Brain (organoid and tissue), 16 donors: ENCODE measurements at places on chromosomes 5 and 9.

DNA sequence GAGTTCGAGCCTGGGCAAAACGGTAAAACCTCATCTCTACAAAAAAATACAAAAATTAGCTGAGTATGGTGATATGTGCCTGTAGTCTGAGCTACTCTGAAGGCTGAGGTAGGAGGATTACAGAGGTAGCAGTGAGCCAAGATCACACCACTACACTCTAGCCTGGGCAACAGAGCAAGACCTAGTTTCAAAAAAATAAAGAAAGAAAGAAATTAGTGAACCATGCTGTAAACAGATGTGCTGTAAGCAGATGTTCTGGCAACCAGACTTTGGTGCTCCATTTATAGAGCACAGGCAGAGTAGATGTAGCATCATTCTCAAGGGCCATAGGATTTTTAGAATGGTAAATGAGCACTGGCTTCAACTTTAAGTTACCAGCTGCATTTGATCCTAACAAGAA is 115.4 kb downstream of the ST8SIA4 start:
- DNase-seq: no peak

DNA sequence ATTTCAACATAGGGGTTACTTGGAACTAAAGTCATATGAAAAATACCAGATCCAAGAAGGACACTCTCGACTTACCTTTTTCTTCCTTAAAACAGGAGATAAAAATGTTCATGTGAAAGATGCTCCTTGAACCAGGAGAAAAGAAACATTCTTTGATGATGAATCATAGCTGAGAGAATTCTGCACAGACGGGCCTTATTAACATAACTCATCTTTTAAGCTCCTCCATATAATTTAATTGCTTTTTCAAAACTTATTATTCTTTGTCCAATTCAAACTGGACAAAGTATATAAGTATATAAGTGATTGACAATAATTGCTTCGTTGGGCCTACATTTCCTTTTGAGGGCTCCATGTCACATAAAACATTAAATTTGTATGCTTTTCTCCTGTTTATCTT is 945.2 kb upstream of the C9orf72 start:
- no peak for DNase-seq

DNA sequence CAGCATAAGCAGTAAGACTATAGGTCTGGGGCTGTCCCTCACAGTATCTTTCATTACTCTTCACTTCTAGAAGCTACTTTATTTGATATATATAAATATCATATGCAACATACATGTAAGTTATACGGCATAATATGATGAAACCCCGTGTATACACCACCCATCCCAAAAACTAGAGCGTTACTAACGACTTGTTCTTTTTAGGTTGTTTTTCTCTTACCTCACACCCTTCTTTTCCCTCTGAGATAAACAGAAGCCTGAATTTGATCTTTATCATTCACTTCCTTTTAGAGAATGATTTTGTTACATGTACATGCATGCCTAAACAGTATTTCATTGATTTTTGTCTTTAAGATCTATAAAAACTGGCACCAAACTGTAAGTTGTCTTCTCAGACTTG is 3.7 kb downstream of the TRMO start:
- no peak for DNase-seq

DNA sequence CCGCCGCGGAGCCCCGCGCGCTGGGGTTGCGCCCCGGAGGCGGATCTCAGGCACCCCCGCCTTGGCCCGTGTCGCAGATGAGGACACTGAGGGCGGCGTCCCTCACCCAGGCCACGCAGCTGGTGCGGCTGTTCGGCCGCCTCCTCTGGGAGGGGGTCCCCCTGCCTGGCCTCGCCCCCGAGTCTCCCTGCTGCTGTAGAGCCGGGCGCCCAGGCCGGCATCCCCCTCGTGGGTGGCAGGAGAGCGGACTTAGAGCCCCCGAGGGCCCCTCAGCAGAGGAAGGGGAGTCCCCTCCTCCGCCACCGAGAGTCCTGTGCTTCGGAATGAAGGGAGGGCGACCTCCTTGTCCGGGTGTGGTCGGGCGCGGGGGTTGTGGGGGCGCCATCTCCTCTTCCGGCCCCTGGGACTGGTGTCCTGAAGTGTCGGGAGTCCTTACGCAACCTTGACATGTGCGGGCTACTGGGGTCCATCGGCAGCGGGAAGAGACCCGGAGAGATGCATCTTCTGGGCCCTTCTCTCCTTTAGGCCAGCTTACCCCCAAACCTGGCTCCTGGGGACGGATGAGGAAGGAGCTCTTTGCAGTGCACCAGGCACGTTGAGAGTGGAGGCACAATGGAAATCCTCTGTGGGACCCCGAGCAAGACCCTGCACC is 11.7 kb upstream of the EXOSC2 start:
- DNase-seq: peak; percentile 40

GRCh38 chr9:87512311-87512710 is 14.6 kb downstream of the DAPK1 start:
- peak; percentile 86 for DNase-seq

DNA sequence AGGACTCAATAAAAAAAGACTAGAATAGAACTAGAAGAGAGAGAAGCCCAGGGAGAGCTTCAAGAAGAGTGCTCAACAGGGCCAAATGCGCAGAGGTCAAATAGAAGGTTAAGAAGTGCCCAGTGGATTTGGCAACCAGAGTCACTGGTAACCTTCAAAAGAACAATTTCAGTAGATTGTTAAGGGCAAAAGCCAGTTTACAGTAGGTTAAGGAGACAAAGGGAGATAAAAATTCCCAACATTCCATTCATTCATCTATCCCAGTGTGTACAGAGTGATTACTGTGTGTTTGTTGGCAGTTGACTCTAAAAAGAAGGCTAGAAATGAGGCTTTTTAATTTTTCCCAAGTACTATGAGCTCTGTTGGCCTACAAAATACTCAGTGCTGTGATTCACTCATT is 69.4 kb downstream of the RIGI start:
- DNase-seq: no peak

DNA sequence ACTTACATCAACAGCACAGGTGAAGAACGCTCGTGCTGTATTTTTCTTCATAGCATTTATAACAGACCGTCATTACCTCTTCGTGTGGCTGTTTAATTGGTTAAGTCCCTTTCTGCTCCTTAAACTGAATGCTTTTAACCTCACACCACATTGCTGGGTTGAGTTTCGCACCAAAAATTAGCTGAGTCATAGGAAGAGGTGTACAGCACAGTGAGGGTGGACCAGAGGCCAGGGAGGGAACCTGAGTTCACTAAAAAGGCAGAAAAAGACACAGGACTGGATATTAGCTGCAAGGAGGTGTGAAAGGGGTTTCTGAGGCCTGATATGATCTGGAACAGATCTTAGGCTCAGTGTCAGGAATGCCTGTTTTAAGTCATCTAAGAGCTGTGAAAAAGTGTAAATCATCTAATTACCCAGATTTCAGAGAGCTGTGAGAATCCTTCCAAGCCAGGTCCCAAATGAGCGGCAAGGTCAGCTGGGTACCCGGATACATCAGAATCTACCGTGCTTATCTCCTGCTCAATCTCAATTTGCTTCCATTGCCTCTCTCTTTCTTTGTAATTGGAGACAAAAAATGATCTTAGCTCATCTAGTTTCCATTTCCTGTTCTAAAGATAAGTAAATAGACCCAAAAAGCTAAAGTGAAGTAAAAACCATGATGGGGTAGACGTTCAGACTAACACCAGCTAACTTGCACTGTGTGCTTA is 7.1 kb upstream of the CFAP90 start:
- DNase-seq: no peak

- DNase-seq: peak; percentile 84
Observed at GRCh38 chr9:7033076-7034045, 275.6 kb downstream of the KDM4C start.

GRCh38 chr5:107682533-107682932 is 11.8 kb upstream of the EFNA5 start:
- no peak for DNase-seq

- no peak for DNase-seq
Observed at GRCh38 chr9:93045521-93045920, 13.0 kb upstream of the SUSD3 start.

GRCh38 chr9:76336027-76336426 is 58.2 kb downstream of the RFK start:
- no peak for DNase-seq

GRCh38 chr5:120982351-120982750 is 518.3 kb downstream of the PRR16 start:
- DNase-seq: no peak

- peak; percentile 88 for DNase-seq
Observed at GRCh38 chr9:131289301-131290035, at the start of gene PLPP7. TSS of gene PLPP7 (plus strand) at chr9:131289723. CDS start at chr9:131289998, 275 bp downstream.

- DNase-seq: peak; percentile 91
Observed at GRCh38 chr9:19922476-19923118, 133.8 kb upstream of the SLC24A2 start.

- DNase-seq: no peak
Observed at GRCh38 chr5:71887680-71888079, 168.6 kb downstream of the CARTPT start.

GRCh38 chr9:133113949-133114885 is 6.8 kb downstream of the RALGDS start:
- DNase-seq: peak; percentile 29

DNA sequence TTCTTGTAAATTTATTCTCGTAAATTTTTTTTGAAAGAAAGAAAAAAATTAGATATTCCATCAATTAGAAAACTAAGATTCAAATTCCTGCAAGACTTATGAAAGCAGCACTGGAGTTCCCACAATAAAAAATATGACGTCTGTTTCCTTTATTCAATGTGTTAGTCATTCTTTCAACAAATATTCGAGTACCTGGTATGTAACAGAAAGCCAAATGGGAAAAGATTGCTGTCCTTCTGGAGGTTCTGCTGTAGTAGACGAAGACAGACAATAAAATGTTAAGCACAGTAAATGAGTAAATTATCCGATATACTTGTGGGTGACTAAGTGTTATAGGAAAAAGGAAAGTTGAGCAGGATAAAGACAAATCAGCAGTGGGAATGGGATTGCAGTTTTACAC is 92.2 kb downstream of the ADAMTSL1 start:
- DNase-seq: no peak

DNA sequence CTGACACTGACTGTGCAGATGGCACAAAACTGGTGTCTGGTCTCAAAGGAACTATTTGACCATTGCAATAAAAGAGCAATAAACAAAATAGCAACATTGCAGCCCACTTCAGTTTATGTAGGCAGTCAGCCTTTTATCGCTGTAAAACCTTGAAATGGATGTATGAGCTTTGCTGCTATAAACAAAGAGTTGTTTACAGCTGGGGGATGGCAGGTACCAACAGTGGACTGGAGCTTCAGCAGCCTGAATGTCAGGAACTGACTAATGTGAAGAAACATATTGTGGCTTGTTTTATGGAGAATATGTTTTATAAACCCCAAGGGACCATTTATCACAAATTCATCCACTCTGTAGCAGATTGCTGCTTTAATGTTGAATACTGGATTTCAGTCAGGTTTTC is 78.0 kb downstream of the PTPRD start:
- no peak for DNase-seq
